Progenitor cell of endocrine pancreas (in vitro differentiated cells): ENCODE measurements at places on chromosomes 5 and 9. TPM values are rescaled to one million over a fixed set of nuclear protein-coding genes. Genes with fewer than 3 reads are reported as not detected.

DNA sequence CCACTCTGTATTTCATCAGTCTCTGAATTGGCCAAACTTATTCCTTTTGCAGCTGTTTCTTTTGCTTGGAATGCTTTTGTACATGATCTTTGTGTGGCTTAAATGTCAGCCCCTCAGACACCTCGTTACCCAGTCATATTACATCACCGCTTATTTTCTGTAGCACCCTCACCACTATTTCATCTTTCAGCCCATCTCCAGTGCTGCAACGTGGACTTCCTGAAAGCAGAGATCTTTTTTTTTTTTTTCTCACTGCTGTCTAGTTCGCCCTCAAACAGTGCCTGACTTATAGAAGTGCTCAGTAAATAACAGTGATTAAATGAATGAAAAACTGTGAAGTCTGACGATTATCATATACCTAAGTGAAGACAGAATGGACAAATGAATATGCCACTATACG is 835 bp downstream of the SRA1 start:
- DNase-seq = no peak

Gene LCN12
- total RNA-seq = 14.7 and 16.2 TPM in 2 replicates

- DNase-seq = no peak
These were observed 31.0 kb upstream of the TGFBI start for GRCh38 chr5:135997673-135998335.

Gene SOHLH1
- not detected in 2 replicates for total RNA-seq

DNA sequence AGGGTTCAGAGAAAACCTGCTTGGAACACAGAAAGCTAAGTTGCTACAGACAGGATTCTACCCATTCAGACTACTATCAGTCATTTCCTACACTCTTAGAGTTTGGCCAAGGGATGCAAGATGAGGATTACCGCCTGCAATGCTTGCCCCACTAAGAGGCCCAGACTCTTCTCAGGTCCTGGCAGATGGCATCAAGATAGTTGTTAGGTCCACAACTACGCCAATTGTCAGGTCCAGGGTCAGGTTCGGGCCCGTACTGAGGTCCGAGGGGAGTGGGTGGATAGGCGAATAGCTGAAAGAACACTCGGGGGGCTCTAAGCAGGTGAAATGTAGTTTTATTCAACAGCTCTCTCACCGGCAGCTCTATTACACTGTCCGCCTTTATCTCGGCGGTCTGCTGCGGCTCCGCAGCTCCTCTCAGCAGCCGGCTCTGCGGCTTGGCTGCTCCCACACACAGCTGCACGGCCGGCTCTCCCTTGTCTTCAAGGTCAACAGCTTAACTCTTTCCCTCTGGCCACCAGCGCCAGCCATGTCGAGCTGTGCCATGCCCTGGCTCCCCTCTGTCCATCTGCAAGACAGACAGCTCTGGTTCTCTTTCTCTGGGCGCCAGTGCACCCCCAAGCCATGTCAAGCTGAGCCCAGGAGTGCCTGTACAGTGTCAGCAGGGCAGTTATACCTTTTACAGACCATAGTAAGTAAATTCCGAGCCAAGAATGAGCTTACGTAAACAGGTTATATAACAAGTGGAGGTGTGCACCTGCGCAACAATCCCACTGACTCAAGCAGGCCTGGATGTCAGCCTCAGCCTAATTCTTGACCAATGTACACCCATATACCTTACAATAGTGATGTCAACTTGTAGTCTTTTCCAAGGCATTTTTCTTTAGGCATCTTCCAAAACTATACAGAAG is 24.0 kb downstream of the ENC1 start:
- no peak for DNase-seq

Gene CFAP157
- 1.2 and 1.3 TPM in 2 replicates for total RNA-seq

DNA sequence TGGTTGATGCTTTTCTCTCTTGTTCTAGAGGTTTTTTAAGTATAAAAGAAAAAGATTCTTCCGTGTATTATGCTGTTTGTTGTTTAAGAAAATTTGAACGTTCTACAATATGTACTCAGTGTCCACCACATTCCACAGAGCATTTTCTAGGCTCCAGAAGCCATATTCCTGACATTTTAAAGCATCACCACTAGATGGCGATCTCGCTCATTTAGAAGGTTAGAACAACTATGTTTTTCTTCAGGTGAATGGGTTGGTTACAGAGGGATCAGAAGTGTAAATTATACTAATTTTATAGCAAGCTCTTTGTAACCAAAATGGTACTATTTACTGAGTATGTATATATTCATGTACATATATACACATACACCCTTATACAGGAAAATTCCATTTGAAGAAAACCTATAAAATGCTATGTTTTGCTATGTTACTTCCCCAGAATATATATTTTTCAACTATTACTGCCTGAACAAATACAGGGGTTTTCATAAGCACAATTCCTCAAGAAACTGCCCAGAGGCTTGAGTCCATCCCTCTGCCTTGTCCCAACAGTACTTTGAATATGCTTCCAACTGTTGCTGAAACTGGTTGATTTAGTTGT is 284.3 kb downstream of the CCDC171 start:
- DNase-seq = peak; percentile 17

- DNase-seq = no peak
These were observed 47.4 kb downstream of the PRKACG start for GRCh38 chr9:68966496-68966944.

DNA sequence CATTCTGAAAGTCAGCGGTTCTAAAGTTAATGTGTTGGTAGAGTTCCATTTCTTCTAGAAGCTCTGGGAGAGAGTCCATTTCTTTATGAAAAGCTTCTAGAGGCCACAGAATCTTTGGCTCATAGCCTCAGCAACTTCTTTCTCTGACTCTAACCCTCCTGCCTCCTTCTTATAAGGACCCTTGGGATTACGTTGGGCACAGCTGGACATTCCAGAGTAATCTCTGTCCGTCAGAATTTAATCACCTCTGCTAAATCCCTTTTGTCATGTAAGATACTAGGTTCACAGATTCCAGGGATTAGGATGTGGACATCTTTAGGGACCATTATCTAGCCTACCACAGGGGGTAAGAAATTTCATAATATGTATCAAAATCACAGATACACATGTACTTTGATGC is 22.6 kb upstream of the ANKDD1B start:
- no peak for DNase-seq

- no peak for DNase-seq
These were observed 9.7 kb downstream of the PTGER4 start for GRCh38 chr5:40689438-40689837.

DNA sequence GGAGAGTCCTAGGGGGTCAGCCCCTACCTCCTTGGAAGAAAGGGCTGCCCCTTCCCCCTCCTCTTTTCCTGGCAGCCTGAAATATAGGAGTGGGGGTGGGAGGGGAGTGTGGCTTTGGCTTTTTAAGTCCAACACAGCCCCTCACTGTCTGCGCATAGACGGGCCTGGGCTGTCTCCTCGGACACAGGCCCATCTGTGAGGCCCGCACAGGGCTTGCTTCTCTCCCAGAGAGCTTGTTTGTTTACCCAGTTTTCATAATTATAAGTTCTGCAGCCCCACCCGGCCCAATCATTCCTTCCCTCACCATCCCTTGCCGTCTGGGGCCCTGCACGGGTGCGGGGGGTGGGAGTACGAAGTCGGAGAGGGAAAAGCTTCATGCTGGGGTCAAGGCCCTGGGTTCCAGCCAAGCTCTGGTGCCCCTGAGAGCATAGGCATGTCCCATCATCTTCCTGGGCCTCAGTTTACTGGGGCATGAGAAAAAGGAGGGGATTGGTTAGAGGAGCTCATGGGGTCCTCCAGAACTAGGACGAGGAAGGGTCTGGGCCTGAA is 54.0 kb upstream of the STXBP1 start:
- no peak for DNase-seq

DNA sequence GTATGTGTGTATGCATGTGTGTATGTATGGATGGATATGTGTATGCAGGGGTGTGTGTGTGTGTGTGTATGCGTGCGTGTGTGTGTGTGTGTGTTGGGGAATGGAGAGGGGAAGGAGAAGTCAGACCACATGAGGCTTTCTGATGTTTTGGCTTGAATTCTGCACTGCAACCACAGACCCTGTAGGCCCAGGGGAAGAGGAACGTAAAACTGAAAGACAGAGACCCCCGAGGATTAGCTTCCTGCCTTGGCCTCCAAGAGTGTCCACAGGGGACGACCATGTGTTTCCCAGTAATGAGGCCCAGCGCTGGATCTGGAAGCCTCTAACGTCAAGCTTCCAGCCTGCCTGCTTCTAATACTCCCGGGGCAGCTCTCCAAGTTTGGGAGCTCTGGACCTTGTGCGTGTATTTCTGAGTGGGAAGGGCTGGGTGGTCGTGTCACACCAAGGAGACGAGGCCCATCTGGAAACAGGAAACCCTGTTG is 5.8 kb downstream of the DCANP1 start:
- no peak for DNase-seq

DNA sequence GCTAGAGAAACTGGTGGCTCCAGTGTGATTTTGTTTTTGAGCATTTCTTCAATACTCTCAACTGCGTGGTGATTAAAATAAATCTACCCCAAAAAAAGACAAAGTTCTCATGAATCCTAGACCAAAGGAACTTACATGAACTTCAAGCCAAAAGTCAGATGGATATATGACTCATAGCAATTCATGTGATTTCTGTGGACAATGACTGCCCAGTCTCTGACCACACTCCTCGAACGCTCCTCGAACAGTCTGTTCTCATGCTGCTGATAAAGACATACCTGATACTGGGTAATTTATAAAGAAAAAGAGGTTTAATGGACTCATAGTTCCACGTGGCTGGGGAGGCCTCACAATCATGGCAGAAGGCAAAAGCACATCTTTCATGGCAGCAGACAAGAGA is 46.4 kb upstream of the CEP78 start:
- DNase-seq = no peak

GRCh38 chr9:98172604-98173003 is 19.8 kb downstream of the CORO2A start:
- no peak for DNase-seq

Gene HAVCR1
- total RNA-seq = 1.2 and 2.1 TPM in 2 replicates

GRCh38 chr5:144247131-144247530 is 76.5 kb downstream of the KCTD16 start:
- no peak for DNase-seq

- no peak for DNase-seq
These were observed 2.7 kb downstream of the OR2V2 start for GRCh38 chr5:181149806-181150733.

GRCh38 chr9:124481115-124481514 is 26.1 kb downstream of the NR5A1 start:
- DNase-seq = no peak

- no peak for DNase-seq
These were observed 43.1 kb downstream of the ZNF366 start for GRCh38 chr5:72464071-72464470.

DNA sequence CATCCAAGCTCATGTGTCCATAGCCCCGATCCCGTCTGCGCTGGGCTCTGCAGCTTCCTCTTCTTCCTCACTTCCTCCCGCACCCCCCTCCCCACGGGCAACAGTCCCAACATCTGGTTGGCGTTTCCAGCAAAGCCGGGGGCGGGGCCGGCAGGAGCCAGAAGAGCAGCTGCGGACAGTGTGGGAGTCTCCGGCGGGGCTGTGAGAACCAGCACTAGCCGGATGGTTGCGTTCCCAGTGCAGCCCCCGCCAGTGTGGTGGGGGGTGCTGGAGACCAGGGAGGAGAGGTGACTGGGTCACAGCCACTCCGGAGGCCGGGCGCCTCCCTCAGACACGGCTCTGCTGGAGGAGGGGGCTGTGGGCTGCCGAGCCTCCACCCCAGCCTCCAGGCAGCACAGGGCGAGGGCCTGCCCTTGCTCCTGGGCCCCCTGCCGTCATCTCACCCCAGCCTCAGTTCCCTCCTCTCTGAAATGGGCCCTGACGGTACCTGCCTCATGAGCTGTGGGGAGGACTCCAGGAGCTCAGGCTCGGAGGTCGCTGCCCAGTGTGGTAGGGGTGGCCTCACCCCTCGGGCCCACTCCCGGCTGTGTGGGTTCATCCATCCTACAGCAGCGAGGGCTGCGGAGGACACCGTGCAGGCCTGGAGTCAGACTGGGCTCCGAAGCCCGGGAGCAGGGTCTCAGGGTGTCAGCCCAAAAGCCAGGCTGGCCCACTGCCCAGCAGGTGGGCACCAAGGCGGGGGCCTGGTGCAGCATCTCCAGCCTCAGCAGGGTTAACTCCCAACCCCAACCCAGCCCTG is 41.5 kb upstream of the NOTCH1 start:
- DNase-seq = no peak

Gene IL4
- total RNA-seq = not detected in 2 replicates

Gene FBXL7
- 14.8 and 15.4 TPM in 2 replicates for total RNA-seq

DNA sequence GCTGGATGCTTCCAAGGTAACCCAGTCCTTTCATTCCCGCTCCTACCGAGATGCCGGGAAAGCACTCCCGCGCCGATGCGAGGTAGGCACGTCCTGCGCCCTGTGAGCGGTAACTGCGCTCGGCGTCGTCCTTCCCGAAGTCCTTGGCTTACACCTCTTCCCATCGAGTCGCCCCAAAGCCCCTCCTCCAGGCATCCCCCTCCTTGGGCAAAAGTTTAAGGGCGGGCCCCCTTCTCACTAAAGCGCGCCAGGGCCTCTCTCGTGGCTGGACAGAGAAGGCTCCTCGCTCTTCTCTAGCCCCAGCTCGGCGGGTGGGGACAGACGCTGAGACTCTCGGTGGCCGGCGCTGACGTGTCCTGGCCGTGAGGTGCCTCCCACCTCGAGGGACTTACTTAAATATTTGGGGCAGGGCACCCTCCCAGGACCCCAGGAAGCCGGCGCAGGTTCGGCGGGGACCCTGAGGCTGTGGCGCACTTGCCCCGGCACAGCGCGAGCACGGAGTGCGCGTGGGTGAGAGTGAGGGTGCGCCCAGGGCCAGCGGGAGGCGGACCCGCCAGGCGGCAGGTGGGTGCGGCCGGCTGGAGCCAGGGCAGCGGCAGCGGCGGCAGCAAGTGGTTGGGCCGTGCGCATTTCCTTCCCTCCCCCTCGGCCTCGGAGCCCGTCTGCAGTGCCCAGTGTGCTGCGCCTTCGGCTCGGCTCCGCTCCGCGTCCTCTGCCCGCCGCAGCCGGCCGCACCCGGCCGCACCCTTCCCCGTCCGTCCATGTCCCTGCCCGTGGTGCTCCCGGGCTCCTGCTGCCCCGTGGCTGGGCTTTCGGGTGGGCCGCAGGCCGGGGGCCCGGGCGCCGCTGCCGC is at the start of gene ENTREP1:
TSS of gene ENTREP1 (plus strand) at position 667 of the 853 bp plus-strand sequence. CDS start at position 762, 95 bp downstream.
- peak; percentile 53 for DNase-seq

Gene TYRP1
- not detected in 2 replicates for total RNA-seq

- no peak for DNase-seq
These were observed 287.0 kb upstream of the TMEM161B start for GRCh38 chr5:88555674-88556073.

- peak; percentile 34 for DNase-seq
These were observed 226.3 kb downstream of the SMARCA2 start for GRCh38 chr9:2241461-2241835.

DNA sequence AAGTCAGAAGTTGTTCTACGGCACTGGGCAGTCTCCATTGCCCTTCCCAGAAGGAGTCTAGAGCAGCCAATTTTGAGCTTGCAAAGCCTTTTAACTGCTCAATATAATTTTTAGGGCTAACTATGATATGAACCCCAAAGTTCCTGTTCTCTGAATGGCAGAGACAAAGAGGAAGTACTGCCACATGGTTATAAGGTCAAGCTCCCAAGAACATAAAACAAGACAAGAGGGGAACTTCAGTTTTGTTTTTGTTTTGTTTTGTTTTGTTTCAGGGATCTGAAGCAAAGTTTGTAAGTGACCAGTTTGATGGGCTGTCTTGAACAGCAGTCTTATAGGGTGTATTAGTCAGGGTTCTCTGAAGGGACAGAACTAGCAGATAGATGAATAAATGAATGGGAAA is 11.9 kb upstream of the SMC2 start:
- DNase-seq = no peak
